Activated CD8-positive, alpha-beta T cell treated with anti-CD3 and anti-CD28 coated beads, Interleukin-2, amount 10 ng/mL, durations not matched to agents 7 days and 5 days (primary cell): ENCODE measurements at places on chromosomes 5 and 9.

- no peak overlapping the region for H3K27ac ChIP-seq
- H3K4me1 ChIP-seq, result no peaks in the 10 kb centered on the region
- no peak overlapping the region for H3K4me3 ChIP-seq
- H3K27me3 ChIP-seq, result no peaks in the 10 kb centered on the region
Measured at GRCh38 chr9:124312290-124313265, 54.8 kb downstream of the NEK6 start.

- H3K4me1 ChIP-seq, result no peaks in the 10 kb centered on the region
- DNase-seq, result no peak
- H3K27ac ChIP-seq, result no peak overlapping the region
- H3K27me3 ChIP-seq, result peaks cover 2% of the 10 kb centered on the region
Measured at GRCh38 chr9:87515006-87515405, 17.3 kb downstream of the DAPK1 start.

DNA sequence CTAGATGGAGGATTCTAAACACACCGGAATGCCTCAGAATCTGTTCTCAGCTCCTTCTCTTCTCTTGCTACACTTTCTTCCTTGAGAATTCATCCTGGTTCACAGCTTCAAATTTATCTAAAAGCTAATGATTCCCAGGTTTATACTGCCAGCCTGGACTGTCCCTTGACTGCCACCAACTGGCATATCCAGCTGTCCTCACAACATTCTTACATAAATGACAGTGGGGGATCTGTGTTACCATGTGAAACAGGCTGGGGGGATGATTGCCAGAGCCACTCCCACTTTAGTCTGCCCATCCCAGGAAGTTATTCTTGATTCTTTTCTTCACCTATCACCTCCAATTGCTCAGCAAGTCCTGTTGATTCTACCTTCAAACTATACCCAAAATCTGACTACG is 27.2 kb upstream of the ZFR start:
- H3K4me3 ChIP-seq, result no peak overlapping the region
- peaks cover 6% of the 10 kb centered on the region for H3K27me3 ChIP-seq
- no peaks in the 10 kb centered on the region for H3K36me3 ChIP-seq

- H3K27me3 ChIP-seq, result peaks cover 32% of the 10 kb centered on the region
- H3K27ac ChIP-seq, result no peak overlapping the region
- H3K36me3 ChIP-seq, result no peaks in the 10 kb centered on the region
- H3K4me1 ChIP-seq, result peaks cover 3% of the 10 kb centered on the region
- H3K4me3 ChIP-seq, result peak overlapping the region; percentile 0
Measured at GRCh38 chr5:64166201-64166959, 737 bp downstream of the RNF180 start.

DNA sequence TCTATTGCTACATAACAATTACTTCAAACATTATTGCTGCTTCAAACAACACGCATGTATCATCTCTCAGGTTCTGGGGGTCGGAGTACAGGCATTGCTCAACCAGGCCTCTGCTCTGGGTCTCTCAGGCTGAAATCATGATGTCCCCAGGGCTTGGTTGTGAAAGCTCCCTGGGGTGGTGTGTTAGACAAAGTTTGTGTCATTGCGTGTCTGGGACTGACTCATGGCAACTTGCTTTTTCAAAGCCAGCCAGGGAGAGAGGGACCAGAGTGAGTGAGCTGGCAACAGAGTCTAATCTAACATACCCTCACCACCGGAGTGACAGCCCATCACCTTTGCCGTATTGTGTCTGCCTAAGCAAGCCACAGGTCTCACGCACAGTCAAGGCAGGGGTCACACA is 259.2 kb upstream of the NFIL3 start:
- peaks cover 15% of the 10 kb centered on the region for H3K27me3 ChIP-seq
- DNase-seq, result no peak
- peaks cover 5% of the 10 kb centered on the region for H3K4me1 ChIP-seq
- no peak overlapping the region for H3K27ac ChIP-seq
- no peak overlapping the region for H3K4me3 ChIP-seq

- peaks cover 19% of the 10 kb centered on the region for H3K36me3 ChIP-seq
- H3K27me3 ChIP-seq, result peaks cover 17% of the 10 kb centered on the region
- DNase-seq, result no peak
- H3K4me1 ChIP-seq, result peaks cover 33% of the 10 kb centered on the region
- peak overlapping the region; percentile 89 for H3K4me3 ChIP-seq
Measured at GRCh38 chr9:14692470-14693250, 572 bp downstream of the ZDHHC21 start.

DNA sequence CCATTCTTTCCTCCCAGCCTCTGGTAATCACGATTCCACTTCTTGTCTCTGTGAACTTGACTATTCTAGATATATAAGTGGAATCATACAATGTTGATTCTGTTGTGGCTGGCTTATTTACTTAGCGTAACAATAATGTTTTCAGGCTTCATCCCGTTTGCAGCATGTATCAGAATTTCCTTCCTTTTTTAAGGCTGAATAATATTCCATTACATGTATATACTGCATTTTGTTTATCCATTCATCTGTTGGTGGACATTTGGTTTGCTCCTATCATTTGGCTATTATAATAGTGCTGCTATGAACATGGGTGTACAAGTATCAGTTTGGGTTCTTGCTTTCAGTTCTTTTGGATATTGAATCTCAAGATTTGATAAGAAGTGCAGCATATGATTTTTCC is 239.7 kb upstream of the ZNF608 start:
- H3K4me1 ChIP-seq, result no peaks in the 10 kb centered on the region
- no peaks in the 10 kb centered on the region for H3K27me3 ChIP-seq
- H3K27ac ChIP-seq, result no peak overlapping the region
- H3K36me3 ChIP-seq, result no peaks in the 10 kb centered on the region
- DNase-seq, result no peak

GRCh38 chr5:78823196-78823595 is 161.9 kb downstream of the ARSB start:
- no peaks in the 10 kb centered on the region for H3K4me1 ChIP-seq
- H3K4me3 ChIP-seq, result no peak overlapping the region
- no peak for DNase-seq
- H3K27me3 ChIP-seq, result no peaks in the 10 kb centered on the region
- no peak overlapping the region for H3K27ac ChIP-seq
- peaks cover 4% of the 10 kb centered on the region for H3K36me3 ChIP-seq

- no peak overlapping the region for H3K4me3 ChIP-seq
- peaks cover 20% of the 10 kb centered on the region for H3K36me3 ChIP-seq
- H3K4me1 ChIP-seq, result no peaks in the 10 kb centered on the region
- no peak for DNase-seq
- no peak overlapping the region for H3K27ac ChIP-seq
Measured at GRCh38 chr9:130870491-130871381, 25.9 kb downstream of the QRFP start.
